ENCODE measurements at places on chromosomes 2 and 18. TPM values are rescaled to one million over a fixed set of nuclear protein-coding genes. Genes with fewer than 3 reads are reported as not detected.

- no peak for ATAC-seq
These were observed 32.6 kb downstream of the NAPG start for GRCh38 chr18:10558243-10558966.

- no peak for ATAC-seq
These were observed 3.7 kb downstream of the EEF1B2 start for GRCh38 chr2:206163251-206163880.

GRCh38 chr2:45699032-45699658 is 47.7 kb downstream of the PRKCE start:
- peak; percentile 51 for ATAC-seq

DES gene
- 0.66 TPM for total RNA-seq

- ATAC-seq, result no peak
These were observed 34.5 kb downstream of the NYAP2 start for GRCh38 chr2:225434014-225434413.

Measured in motor neuron (in vitro differentiated cells).